ENCODE measurements at places on chromosomes 1 and 21. TPM values are rescaled to one million over a fixed set of nuclear protein-coding genes. Genes with fewer than 3 reads are reported as not detected.

DMRTA2 gene
- not detected for total RNA-seq

ZFYVE9 gene
- total RNA-seq, result 15.5 TPM

CELA2A gene
- 1.2 TPM for total RNA-seq

SELE gene
- 0.56 TPM for total RNA-seq

DNA sequence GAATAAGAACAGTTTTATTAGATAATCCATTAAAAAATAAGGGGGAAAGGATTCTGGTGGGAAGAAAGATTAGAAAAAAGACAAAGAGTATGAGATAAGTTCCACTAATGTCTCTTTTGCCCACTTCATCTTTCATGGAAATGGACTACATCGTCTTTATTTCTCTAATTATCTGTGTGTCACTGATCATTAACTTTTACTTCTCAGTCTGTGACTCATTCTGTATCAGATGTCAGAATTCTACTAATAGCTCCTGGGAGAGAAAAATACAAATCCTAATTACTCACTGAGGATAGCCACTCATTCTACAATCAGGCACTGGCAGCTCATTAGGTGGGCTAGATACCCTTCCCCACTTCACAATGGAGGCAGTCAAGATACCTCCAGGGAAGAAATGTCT is 41.7 kb downstream of the ILDR2 start:
- no peak for DNase-seq

DNA sequence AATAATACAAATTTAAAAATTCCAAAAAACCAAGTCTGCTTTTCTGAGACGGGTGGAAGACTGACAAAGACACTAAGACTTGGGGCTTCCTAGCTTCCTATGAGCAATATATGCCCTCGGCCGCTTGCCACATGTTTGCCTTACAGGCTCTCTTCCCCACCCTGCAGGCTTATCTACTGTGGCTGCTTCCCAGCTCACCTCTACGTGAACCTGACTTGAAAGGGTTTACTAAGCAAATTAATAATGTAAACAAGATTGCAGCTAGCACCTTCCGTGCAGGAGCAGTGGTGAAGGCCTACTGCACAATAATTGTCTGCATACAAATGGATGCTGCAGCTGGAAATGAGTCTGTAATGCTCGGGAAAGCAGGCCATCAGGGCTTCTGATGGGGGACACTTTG is 152.9 kb upstream of the DAB1 start:
- DNase-seq, result no peak

DNA sequence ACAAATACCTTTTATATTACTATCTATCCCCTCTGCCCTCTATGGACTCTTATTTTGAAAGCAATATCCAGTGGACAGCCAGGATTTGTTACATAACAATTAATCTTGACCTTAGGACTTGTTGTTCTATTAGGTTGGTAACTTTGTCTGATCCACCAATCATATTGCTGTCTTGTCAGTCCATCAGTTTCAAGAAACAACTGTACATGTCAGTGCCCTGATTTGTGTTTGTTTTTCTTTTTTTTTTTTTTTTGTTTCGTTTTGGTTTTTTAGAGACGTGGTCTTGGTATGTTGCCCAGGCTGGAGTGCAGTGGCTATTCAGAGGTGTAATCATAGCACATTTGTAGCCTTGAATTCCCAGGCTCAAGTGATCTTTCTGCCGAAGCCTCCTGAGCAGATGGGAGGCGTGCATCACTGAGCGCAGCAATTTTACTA is 1.5 kb upstream of the SCP2 start:
- no peak for DNase-seq

- DNase-seq, result no peak
Observed at GRCh38 chr1:168598892-168599291, 22.5 kb downstream of the XCL1 start.

DNA sequence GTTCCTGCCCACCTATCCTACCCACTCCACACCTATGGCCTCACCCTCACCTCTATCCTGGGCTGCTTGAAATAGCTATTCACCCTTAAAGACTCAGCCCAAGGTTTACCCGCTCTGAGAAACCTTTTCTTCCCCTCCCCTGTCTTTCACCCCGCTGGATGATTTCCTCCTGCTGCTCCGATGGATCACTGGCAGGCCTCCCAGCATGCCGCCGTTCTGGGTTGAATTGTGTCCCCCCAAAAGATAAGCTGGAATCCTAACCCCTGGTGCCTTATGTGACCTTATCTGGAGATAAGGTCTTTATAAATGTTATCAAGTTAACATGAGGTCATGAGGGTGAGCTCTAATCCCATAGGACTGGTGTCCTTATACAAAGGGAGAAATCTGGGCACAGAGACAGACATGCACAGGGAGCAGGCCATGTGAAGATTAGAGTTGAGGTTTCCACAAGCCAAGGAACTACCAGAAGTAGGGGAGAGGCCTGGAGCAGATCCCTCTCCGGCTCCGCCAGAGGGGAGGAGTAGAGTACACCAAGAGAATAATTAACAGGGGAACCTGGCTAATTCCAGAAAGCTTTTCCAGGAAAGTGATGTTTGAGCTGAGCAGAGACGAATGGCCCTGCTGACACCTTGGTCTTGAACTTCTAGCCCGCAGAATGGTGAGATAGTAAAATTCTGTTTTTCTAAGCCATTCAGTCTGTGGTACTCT is 110.0 kb upstream of the SERBP1 start:
- no peak for DNase-seq

GRCh38 chr1:88876573-88877365 is 14.6 kb downstream of the GTF2B start:
- DNase-seq, result no peak

DNA sequence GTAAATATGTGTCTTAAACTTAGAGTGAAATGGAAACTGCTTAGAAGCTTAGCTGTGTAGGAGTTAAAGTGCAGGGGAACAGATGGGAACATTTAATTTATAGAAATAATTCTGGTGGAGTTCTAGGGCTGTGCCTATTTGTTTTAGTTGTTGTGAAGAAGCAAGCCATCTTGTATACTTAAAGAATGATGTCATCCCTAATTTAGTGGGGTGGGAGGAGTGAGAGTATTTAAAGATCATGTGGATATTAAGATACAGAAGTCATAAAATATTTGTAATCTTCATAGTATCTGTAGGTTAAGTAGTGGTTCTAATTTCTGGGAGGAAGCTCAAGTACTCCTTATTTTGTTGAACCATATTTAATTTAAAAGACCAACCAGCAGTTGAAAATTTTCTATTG is 41.5 kb downstream of the BACH1 start:
- DNase-seq, result no peak

DNA sequence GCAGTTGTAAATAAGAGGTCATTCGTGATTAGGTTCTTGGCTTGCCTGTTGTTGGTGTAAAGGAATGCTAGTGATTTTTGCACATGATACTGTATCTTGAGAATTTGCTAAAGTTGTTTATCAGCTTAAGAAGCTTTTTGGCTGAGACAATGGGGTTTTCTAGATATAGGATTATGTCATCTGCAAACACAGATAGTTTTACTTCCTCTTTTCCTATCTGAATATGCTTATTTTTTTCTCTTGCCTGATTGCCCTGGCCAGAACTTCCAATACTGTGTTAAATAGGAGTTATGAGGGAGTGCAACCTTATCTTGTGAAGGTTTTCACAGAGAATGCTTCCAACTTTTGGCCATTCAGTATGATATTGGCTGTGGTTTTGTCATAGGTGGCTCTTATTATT is 576.1 kb upstream of the RGS18 start:
- no peak for DNase-seq

GRCh38 chr21:16423921-16424320 is 694.1 kb downstream of the USP25 start:
- DNase-seq, result no peak

GRCh38 chr1:61109158-61109557 is 26.8 kb downstream of the NFIA start:
- DNase-seq, result no peak

- DNase-seq, result no peak
Observed at GRCh38 chr1:52748119-52748518, 21.9 kb downstream of the ZYG11B start.
